ENCODE measurements at places on chromosomes 1 and 21. TPM values are rescaled to one million over a fixed set of nuclear protein-coding genes. Genes with fewer than 3 reads are reported as not detected.

DNA sequence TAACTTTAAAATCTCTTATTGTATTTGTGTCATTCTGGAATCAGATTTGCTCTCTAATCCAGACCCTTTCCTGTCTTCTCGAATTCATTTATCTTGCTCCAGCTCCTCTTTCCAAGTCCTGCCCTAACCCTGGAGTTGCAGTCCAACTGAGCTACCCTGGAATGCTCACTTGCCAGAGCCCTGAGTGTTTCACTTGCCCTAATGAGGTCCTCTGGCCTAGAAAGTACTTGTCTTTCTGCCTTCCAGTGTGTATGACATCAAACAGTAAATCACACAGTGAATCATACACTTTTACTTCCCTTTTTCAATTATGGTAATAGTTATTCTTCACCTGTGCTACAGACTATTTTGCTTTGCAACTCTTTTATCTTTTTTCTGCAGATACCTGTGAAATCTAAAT, 96.9 kb downstream of the NEK7 start:
- DNase-seq = no peak

The EPHB2 gene
- 14.4 TPM for polyA plus RNA-seq

The ELK4 gene
- 24.1 TPM for polyA plus RNA-seq

DNA sequence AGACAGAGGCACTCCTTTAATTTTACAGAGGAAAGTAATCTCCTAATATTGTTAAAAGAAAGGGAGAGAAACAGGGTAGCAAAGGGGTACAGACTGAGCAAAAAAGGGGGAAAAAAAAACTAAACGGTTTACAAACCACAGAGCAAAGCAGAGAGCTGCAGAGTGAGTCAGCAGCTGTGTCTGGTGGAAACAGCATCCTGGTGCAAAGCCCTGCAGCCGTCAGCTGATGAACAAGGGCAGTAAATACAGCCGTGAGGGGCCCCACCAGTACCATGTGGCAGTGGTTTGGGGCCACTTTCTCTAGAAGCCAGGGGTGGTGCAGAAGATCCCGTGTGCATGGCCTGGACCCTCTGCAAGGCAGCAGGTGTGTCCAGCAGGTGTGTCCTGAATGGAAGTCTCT, 111.3 kb downstream of the ERG start:
- DNase-seq = no peak

The IL20 gene
- polyA plus RNA-seq = not detected

The PEX19 gene
- polyA plus RNA-seq = 86.5 TPM

DNA sequence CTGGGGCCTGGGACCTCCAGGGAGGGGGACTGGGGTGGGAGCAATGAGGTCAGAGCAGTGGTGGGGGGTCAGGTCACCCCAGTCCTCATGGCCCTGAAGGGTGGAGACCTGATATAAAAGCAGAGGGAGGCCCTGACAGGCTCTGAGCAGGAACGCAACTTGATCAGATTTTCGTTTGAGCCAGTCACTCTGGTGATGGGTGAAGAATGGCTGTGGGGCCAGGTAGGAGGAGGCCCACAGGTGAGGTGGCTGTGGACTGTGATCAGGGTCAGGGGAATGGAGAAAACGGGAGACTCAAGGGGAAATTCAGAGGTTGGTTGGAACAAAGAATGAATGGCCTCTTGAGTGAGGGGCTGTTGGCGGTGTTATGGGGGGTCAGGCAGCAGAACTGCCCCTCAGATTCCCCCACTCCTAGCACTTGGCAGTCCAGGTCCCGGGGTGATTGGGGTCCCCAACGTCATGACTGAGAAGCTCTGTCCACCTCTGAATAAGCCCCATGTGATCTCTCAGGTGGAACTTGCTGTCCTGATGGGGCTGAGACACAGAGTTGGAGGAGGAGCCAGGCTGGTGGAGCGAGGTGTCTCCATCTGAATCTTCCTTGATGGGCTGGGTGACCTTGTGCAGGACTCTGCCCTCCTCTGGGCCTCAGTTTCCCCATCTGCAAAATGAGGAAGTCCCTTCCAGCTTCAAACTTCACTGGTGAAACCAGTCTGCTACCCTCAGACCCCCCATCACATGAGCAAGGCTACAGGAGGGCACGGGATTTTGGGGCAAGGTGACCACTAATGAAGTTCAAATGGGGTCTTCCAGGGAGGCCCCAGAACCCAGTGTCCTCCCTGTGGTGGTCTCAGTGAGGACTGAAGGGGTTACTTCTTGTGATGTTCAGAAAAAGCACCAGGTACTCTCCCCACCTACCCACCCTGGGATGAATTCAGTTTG, 683.0 kb downstream of the MATN1 start:
- DNase-seq = no peak

GRCh38 chr1:19452221-19452663, 33.1 kb downstream of the CAPZB start:
- DNase-seq = no peak

DNA sequence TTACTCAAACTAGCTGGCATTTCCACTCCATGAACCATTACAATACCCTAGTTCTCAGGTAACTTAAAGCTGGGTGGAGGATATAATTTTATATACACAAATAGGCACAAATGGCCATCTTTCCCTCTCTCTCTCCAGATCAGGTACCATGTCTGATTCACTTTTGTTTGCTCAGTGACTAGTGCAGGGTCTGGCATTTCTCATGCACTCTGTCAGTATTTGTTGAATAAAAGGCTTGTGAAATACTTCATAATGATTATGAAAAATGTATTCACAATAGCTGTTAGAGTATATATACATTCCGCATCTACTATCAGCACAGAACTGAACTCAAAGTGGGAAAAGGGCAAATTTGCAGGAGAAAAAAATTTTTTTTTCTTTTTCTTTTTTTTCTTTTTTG, 510.2 kb upstream of the USP24 start:
- DNase-seq = no peak

The FCRL2 gene
- polyA plus RNA-seq = 0.11 TPM

GRCh38 chr1:47013293-47013692, 10.2 kb upstream of the CYP4X1 start:
- peak; percentile 17 for DNase-seq

The STUM gene
- polyA plus RNA-seq = 1.8 TPM

- DNase-seq = no peak
Measured at GRCh38 chr1:156939786-156940334, 19.4 kb downstream of the LRRC71 start.

- DNase-seq = no peak
Measured at GRCh38 chr21:45615145-45615711, 28.3 kb upstream of the PCBP3 start.

The TARS2 gene
- 30.1 TPM for polyA plus RNA-seq

The TMEM269 gene
- 1.2 TPM for polyA plus RNA-seq

The CFHR3 gene
- polyA plus RNA-seq = 0.09 TPM

The GCSAML gene
- 0.58 TPM for polyA plus RNA-seq

GRCh38 chr1:205576011-205576410, 55.8 kb downstream of the ELK4 start:
- no peak for DNase-seq

GRCh38 chr1:72438270-72438669, 155.9 kb upstream of the NEGR1 start:
- no peak for DNase-seq

DNA sequence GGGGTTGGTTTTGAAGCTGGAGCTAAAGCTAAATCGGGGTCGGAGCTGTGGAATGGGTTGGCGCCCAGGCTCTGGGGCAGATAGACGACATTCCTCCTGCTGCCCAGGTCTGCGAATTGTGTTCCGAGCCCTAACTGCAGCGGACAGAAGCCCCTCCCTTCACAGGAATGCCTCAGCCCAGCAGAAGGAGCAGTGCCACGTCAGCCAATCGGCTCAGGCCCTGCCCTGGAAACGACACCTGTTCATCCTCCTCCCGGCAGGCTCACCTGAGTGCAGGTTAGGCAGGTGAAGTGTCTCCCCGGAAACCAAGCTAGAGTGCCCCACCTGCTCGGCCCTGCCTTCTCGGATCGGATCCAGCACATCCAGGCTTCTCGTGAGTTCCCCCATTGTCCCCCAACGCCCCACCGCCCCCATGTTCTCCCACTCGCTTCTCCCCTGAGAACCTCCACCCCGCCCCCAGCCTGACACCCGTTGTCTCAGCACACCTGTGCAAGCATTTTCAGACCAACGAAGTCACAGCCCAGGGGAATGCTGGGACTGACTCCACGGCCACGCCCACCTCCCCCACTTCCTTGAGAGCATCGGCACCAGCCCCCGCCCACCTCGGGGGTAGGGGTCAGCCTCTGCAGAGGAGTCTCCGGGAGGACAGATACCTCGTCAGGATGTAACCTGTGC, 775 bp downstream of the TMEM125 start:
- peak; percentile 51 for DNase-seq

DNA sequence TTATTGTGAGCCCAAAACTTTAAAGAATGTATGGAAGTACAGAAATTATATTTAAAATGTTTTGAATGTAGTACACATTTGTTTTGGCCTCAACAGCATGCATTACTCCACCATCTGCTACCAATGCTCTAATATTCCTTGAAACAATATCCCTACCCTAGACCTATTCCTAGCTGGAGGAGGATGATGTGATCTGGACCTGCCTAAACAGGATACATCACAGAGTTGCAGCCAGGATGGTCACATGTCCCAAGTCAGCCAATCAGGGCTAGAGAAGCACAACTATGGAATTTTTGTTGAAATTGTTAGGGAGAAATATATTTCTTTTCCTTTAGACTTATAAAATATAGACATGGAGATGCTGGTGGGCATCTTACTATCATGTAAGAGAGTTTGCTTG, 623.3 kb upstream of the NR5A2 start:
- no peak for DNase-seq

GRCh38 chr1:54848134-54848948, 38.7 kb downstream of the DHCR24 start:
- no peak for DNase-seq

DNA sequence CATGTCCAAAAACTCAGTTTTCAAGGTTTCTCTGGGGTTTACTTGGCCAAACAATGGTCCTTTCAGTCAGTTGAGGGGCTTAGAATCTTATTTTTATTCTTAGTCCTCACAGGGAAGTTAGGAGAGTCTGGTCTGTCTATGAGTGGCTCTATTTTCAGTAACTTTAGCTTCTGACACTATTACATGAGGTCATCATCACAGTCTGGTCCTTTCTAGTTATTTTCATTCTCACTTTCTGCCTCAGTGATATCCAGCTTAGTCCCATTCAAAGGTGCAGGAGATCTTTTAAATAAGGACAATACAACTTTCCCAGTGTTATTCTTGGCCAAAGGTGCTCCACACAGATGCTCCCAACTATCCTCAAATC, 30.0 kb upstream of the FGGY start:
- DNase-seq = no peak

- DNase-seq = no peak
Measured at GRCh38 chr1:227938276-227938675, 9.5 kb downstream of the WNT9A start.
